ENCODE measurements at places on chromosomes 11 and 22.

GRCh38 chr22:20569059-20570058 is 61.9 kb downstream of the MED15 start:
- peak; percentile 90 for DNase-seq
- H3K36me3 ChIP-seq: peaks cover 96% of the 10 kb centered on the region
- no peak overlapping the region for H3K4me3 ChIP-seq
- peak overlapping the region; percentile 81 for H3K27ac ChIP-seq

GRCh38 chr22:44968736-44969135 is 41.1 kb downstream of the PHF21B start:
- H3K36me3 ChIP-seq: no peaks in the 10 kb centered on the region
- no peak overlapping the region for H3K27ac ChIP-seq
- H3K27me3 ChIP-seq: peaks cover 44% of the 10 kb centered on the region
- DNase-seq: no peak
- no peaks in the 10 kb centered on the region for H3K4me1 ChIP-seq
- no peak overlapping the region for H3K4me3 ChIP-seq

GRCh38 chr11:34308913-34309585 is 48.8 kb downstream of the ABTB2 start:
- no peak overlapping the region for H3K4me3 ChIP-seq
- no peaks in the 10 kb centered on the region for H3K27me3 ChIP-seq
- peaks cover 38% of the 10 kb centered on the region for H3K4me1 ChIP-seq
- no peaks in the 10 kb centered on the region for H3K36me3 ChIP-seq

DNA sequence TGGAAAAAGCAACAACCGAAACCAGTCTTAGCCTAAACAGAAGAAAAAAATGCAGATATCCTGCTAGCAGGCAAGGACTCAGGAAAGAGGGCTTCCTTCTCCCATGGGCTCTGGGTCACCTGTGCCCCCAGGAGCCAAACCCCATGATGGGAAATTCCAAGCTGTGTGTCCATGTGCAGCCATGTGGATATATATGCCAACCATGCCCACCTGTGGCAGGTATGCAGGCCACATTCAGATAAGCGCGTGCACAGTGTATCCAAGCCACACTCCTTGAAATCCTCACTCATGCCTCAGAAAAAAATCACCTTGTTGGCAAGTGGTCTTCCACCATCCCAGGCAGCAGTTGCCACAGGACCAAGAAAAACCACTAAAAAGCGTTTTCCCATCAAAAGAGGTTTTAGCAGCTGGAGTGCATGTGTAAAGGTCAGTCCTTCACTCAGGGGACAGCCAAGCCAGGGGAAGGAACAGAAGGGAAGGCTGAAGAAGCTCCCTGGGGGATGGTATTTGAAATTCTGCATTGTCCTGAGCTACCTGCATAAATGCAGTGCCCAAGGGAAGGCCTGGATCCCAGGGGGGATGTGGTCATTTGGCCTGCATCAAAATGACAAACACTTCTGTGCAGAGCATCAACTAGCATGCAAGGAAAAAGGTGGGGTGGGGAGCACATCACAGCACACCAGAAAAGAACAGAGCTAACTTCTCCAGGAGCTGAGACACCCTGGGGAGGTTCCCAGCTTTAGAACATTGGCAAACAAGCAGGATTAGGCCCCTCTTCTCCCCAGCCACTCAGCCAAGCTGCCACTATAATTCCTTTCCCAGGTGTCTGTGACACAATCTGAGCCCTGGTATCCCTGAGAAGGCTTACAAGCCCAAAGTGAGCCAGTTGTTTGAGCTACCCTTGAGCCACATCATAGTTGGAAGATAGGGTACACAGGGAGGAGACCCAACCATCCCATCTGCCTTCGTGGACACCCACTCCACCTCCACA is 76.2 kb downstream of the GALNT18 start:
- H3K27me3 ChIP-seq: no peaks in the 10 kb centered on the region
- no peak overlapping the region for H3K4me3 ChIP-seq
- no peak overlapping the region for H3K27ac ChIP-seq
- no peak for DNase-seq

GRCh38 chr11:61949169-61950034 is 749 bp upstream of the BEST1 start:
- H3K4me1 ChIP-seq: peaks cover 21% of the 10 kb centered on the region
- H3K27me3 ChIP-seq: no peaks in the 10 kb centered on the region
- no peaks in the 10 kb centered on the region for H3K36me3 ChIP-seq
- H3K27ac ChIP-seq: no peak overlapping the region
- no peak overlapping the region for H3K4me3 ChIP-seq

GRCh38 chr11:33211153-33211552 is 46.0 kb upstream of the HIPK3 start:
- H3K4me1 ChIP-seq: peaks cover 6% of the 10 kb centered on the region
- no peak overlapping the region for H3K27ac ChIP-seq
- no peaks in the 10 kb centered on the region for H3K36me3 ChIP-seq
- no peaks in the 10 kb centered on the region for H3K27me3 ChIP-seq

- peaks cover 64% of the 10 kb centered on the region for H3K4me1 ChIP-seq
- H3K27ac ChIP-seq: peak overlapping the region; percentile 78
- no peak overlapping the region for H3K4me3 ChIP-seq
- H3K27me3 ChIP-seq: no peaks in the 10 kb centered on the region
- no peak for DNase-seq
- H3K36me3 ChIP-seq: no peaks in the 10 kb centered on the region
These were observed 75.5 kb downstream of the PACSIN2 start for GRCh38 chr22:42939451-42939881.
